ENCODE measurements at places on chromosomes 6 and 20.
A peak's percentile ranks its signal among the peaks of the same experiment; 100 is the strongest.

DNA sequence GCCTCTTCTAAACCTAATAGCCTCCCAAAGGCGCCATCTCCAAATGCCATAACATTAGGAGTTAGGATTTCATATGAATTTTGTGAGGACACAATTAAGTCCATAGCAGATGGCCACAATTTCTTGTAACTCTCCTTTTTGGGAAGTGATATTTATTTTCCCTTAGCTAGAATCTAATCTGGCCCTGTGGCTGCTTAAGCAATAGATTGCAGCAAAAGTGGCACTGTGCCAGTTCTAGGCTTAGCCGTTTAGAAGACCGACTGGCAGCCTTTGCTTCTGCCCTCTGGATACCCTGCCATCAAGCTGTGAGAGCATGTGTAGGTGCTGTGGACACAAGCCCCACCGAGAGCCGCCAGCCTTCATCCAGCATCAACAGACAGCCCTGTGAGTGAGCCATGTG is 15.9 kb upstream of the ADGB start:
- H3K27me3 ChIP-seq, result no peaks in the 10 kb centered on the region
- no peaks in the 10 kb centered on the region for H3K4me1 ChIP-seq
- no peak overlapping the region for H3K4me3 ChIP-seq
- H3K27ac ChIP-seq, result no peak overlapping the region

DNA sequence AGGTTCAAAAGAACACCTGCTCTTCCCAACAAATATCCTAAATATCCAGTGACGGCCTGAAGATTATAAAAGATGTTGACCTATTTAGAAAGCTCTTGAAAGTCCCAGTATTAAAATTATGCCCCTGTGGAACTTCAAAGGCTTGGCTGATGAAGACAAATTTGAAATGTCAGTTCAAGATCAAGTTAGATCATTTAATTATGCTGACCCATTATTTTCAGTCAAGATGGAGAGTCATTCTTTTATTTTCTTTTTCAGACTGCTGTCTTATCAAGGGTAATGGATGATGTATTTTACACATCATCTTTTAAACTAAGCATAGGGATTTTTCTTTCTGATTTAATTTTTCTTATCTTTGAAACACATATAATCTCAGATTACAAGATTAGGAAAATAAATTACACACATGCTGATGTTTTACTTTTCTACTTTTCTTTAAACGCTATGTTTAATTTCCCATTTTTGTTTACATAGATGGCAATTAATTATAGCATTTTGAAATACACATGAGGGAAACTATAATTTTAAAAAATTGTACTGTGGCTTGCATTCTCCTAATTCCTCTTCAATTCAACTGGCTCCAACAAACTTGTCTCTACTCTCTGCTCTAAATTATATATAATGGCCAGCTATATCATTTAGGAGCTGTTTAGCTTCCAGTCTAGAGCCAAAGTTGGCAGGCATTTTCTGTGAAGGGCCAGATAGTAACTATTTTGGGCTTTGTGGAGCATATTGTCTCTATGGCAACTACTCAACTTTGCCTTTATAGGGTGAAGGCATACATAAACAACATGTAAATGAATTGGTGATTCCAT is 123.7 kb downstream of the RCAN2 start:
- no peak overlapping the region for H3K4me3 ChIP-seq
- no peaks in the 10 kb centered on the region for H3K4me1 ChIP-seq
- no peaks in the 10 kb centered on the region for H3K36me3 ChIP-seq
- H3K27me3 ChIP-seq, result no peaks in the 10 kb centered on the region
- no peak for DNase-seq
- no peak overlapping the region for H3K27ac ChIP-seq

- no peaks in the 10 kb centered on the region for H3K27me3 ChIP-seq
- no peak overlapping the region for H3K27ac ChIP-seq
- no peak overlapping the region for H3K4me3 ChIP-seq
- H3K36me3 ChIP-seq, result no peaks in the 10 kb centered on the region
These were observed 299.0 kb downstream of the DOK5 start for GRCh38 chr20:54774426-54774825.

GRCh38 chr20:39123185-39123557 is 161.0 kb downstream of the DHX35 start:
- H3K4me1 ChIP-seq, result no peaks in the 10 kb centered on the region
- H3K4me3 ChIP-seq, result no peak overlapping the region
- H3K36me3 ChIP-seq, result no peaks in the 10 kb centered on the region
- no peak overlapping the region for H3K27ac ChIP-seq
- no peak for DNase-seq
- H3K27me3 ChIP-seq, result no peaks in the 10 kb centered on the region

DNA sequence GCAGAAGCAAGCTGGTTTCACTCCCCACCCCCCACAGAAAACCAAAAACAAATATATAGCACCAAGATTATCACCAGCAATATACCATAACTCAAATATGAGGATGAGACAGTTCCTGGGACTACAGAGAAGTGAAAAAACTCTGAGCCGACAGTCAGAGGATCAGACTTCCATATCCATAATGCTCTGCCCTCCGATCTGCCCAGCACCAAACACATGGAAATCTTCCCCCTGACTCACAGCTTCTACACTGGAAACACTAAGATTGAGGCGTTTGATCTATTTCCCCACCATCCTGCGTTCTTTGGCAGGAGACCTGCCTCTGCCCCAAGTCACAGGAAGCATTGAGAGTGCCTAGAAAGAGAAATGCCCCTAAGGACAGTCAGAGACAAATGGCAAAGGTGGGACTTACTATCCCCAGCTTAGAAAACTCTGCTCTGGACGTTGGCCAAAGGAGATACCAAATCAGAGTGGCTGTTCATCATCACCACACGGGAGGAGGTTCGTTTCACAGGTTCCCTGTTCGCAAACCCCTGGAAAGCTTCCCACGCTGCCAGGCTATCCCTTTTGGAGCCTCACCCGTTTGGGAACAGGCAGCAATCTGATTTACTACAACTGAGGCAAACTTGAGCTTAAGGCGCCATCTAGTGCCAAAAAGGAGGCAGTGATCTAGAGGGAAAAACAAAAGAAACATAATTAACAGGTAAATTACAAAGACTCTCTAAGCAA is 48.7 kb upstream of the SRSF6 start:
- no peaks in the 10 kb centered on the region for H3K36me3 ChIP-seq
- no peak for DNase-seq

GRCh38 chr6:3902871-3903648 is 53.9 kb downstream of the FAM50B start:
- no peak overlapping the region for H3K27ac ChIP-seq
- H3K36me3 ChIP-seq, result no peaks in the 10 kb centered on the region
- H3K4me3 ChIP-seq, result no peak overlapping the region
- no peaks in the 10 kb centered on the region for H3K27me3 ChIP-seq
- H3K4me1 ChIP-seq, result peaks cover 16% of the 10 kb centered on the region

DNA sequence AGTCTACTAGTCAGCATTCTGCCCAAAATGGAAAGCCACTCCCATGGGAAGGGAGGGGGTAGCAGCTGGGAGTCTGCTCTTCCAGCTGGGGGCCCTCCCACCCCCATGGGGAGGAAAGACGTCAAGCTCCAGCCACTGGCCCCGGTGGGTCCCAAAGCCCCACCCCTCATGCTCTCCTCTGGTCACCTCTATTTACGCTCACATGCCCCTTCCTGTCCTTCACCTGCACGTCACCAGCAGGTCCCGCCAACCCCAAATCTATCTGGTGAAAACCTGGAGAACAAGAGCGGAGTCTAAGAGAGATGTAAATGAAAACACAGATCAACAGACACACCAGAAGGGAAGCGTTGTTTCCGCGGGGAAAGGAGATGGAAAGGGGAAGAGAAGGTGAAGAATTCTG is 30.0 kb upstream of the ZBP1 start:
- H3K4me3 ChIP-seq, result no peak overlapping the region
- H3K27ac ChIP-seq, result no peak overlapping the region
- H3K4me1 ChIP-seq, result no peaks in the 10 kb centered on the region
- H3K27me3 ChIP-seq, result peaks cover 7% of the 10 kb centered on the region
- peak; percentile 22 for DNase-seq
- H3K36me3 ChIP-seq, result no peaks in the 10 kb centered on the region

DNA sequence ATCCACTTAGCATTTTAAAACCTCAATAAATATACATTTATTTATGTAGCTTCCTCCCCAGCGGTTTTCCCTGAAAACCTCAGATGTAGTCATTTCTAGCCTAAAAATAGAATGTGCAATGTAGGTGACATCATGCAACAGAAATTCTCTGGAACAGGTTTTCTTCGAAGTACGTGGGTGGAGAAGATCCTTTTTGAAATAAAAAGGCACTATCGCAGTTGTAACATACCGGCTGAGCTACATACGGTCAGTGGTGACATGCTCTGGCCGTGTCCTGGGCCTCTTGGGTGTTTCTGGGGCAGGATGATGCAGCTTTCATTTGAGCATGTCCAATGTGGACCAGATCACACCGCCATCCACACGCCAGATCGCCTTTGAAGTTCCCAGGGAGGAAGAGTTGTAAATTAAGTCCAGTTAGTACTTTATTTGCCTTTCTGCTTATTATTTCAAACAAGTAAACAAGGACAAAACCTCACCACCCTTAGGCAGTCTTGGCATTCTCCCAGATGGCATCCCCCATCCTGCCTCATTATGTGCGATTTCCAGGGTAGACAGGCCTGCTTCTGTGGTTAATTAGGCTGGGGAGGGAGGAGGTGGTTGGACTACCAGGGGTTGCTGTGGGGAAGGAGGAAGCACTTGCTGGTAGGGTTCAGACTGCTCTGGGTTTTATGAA is 109.5 kb upstream of the CLDN20 start:
- no peak overlapping the region for H3K4me3 ChIP-seq
- H3K4me1 ChIP-seq, result no peaks in the 10 kb centered on the region
- H3K27me3 ChIP-seq, result no peaks in the 10 kb centered on the region

- DNase-seq, result no peak
- no peaks in the 10 kb centered on the region for H3K36me3 ChIP-seq
- H3K27me3 ChIP-seq, result no peaks in the 10 kb centered on the region
- no peak overlapping the region for H3K27ac ChIP-seq
These were observed 148.3 kb downstream of the HACE1 start for GRCh38 chr6:104711371-104711770.

- no peaks in the 10 kb centered on the region for H3K36me3 ChIP-seq
- no peak overlapping the region for H3K4me3 ChIP-seq
- no peaks in the 10 kb centered on the region for H3K4me1 ChIP-seq
- no peak for DNase-seq
- no peak overlapping the region for H3K27ac ChIP-seq
- no peaks in the 10 kb centered on the region for H3K27me3 ChIP-seq
These were observed 178.2 kb upstream of the THEMIS start for GRCh38 chr6:128079021-128079420.

DNA sequence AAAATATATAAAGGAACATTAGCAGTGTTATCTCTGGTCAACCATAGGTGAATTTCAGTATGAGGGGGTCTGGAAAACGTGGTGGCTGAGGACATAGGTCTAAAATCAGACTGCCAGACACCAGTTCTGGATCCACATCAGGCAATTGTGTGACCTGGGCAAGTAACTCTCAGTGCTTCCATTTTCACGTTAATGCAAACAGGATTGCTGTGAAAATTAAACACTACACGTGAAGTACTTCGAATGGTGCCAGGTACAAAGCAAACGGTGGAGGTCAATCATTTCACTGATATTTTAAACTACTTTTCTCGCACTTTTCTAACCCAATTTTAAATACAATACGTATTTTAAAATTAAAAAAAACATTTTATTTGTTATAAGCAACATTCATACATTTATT is 315.7 kb downstream of the TRDN start:
- no peak for DNase-seq
- no peak overlapping the region for H3K27ac ChIP-seq
- H3K4me3 ChIP-seq, result no peak overlapping the region
- H3K36me3 ChIP-seq, result no peaks in the 10 kb centered on the region

DNA sequence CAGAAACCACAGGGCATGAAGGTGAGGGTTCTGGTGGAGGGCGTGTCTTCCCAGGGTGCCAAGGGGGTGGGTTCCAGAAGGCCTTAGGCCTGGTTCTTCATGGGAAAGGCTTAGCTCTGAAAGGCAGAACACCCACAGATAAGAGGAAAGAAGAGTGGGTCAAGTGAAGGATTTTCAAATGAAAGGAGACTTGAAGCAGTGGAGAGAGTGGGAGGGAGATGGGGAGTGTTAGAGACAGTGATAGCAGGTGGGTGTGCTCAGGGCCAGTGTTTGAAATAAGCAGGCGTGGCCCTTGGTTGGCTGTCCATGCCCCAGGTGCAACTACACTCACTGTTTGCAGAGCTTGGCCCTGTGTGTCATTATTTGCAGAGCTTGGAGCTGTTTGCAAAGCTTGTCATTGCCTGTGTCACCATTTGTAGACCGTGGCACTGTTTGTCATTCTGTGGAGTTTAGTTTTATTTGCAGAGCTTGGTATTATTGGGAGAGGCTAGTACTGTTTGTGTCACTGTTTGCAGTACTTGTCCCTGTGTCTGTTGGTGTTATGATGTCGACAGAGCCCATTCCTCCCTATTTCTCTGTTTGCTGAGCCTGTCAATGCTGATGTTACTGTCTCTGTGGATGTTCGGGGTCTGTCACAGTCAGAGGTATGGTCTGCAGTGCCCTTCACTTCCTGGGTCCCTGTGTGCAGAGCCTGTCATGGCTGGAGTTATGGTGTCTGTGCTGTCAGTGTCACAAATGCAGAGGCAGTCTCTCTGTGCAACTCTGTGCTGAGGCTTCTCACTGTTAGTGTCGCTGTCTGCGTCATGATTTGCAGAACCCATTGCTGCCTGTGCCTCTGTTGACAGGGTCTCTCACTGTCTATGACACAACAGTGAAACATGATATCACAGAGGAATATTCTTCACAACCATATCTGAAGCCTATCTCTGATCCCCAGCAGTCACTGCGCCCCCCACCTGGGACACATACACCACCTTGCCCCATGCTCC is 127.7 kb upstream of the LRFN2 start:
- peak; percentile 62 for DNase-seq
- H3K27ac ChIP-seq, result no peak overlapping the region
- H3K36me3 ChIP-seq, result no peaks in the 10 kb centered on the region
- no peaks in the 10 kb centered on the region for H3K4me1 ChIP-seq
- H3K27me3 ChIP-seq, result no peaks in the 10 kb centered on the region

DNA sequence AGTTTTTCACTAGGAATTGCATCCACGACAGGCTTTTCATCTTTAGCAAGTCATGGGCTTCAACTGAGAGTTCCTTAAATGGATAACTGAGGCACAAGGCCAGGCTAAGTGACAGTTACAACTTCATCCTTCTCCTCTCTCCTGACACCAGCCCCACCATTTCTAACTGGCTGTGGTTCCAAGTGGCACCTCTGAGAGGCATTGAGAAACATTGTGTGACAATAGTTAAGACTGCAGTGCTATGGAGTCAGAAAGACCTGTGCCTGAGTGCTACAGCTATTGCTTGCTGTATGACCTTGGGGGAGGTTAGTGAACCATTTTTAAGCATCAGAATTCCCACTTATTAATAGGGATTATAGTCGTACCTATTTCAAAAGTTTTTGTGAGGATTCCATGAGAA is 26.2 kb upstream of the MLIP start:
- H3K36me3 ChIP-seq, result peaks cover 3% of the 10 kb centered on the region
- no peaks in the 10 kb centered on the region for H3K4me1 ChIP-seq
- no peak for DNase-seq
- H3K27me3 ChIP-seq, result no peaks in the 10 kb centered on the region
- H3K27ac ChIP-seq, result no peak overlapping the region
- no peak overlapping the region for H3K4me3 ChIP-seq

Measured in liver (tissue), 10 donors.